ENCODE measurements at places on chromosomes 1 and 21.

DNA sequence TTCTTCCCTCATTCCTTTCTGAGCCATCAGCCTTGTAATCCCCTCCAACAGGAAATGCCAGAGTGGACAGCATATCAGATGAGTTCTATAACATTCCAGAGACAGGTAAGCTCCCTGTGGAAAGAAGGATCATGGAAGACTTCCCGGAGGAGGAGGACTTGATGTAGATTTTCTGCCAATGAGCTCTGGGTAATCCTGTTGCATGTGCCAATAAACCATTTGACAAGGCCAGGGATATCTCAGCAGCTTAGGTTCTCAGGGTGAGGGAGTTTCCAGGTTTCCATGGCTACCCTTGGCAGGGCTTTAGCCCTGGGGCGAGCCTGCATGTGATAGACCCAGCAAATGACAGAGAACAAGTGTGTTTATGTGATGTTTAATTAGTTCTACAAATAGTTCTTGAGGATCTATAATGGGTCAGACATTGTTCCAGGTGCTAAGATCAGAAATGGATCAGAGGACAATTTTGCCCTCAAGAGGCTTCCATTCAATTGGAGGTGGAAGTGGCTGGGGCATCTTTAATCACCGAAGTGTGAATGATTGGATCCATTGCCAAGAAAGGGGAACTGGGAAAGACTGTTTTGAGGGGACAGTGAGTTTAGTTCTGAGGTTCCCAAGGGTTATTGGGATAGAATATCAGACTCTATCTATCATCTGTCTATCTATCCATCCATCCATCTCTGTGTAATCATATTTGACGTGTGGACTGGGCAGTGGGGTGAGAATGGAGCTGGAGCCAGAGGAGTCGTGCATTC is 6.9 kb downstream of the PLA2G5 start:
- no peak for DNase-seq

- peak; percentile 18 for DNase-seq
These were observed 24.0 kb downstream of the PGLYRP3 start for GRCh38 chr1:153288634-153289275.

GRCh38 chr1:206855859-206856258 is 9.6 kb upstream of the IL20 start:
- no peak for DNase-seq

- peak; percentile 97 for DNase-seq
These were observed 61.3 kb downstream of the FAAP20 start for GRCh38 chr1:2133039-2133878.

DNA sequence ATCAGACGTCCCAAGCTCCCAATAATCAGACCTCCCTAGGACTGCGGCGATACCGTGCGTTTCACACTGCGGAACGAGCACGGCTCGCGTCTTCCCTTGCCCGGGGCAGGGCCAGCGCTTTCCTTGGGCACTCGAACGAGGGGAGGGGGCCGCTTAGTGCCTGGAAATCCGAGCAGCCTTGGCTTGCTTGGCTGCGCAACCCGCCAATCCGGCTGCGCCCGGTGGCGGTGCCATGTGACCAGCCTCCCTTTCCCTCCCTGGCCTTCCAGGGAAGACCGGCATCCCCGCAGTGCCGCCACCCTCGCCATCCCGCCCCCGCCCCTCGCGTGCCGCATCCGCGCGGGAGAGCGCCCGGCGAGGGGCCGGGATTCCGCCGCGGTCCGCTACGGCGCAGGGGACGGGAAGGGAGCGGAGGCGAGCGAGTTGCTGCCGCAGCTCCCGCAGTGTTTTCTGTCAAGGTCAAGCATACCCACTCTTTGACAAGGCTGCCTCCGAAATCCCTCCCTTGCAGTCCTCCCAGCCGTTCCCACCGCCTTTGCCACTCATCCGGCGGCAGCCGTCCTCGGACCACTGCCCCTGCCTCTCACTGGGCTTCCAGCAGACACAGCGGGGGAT is 8.3 kb upstream of the RNF19B start:
- DNase-seq = no peak

- no peak for DNase-seq
These were observed 39.9 kb upstream of the AJAP1 start for GRCh38 chr1:4614371-4615137.
